ENCODE measurements at places on chromosomes 12 and 14.
A peak's percentile ranks its signal among the peaks of the same experiment; 100 is the strongest.

GRCh38 chr14:67784244-67784823 is 32.1 kb downstream of the ZFYVE26 start:
- no peak for DNase-seq

- DNase-seq = no peak
These were observed 326.0 kb downstream of the RAD51B start for GRCh38 chr14:68145539-68145938.

- no peak for DNase-seq
These were observed 69.5 kb downstream of the NKX2-1 start for GRCh38 chr14:36450550-36450949.

DNA sequence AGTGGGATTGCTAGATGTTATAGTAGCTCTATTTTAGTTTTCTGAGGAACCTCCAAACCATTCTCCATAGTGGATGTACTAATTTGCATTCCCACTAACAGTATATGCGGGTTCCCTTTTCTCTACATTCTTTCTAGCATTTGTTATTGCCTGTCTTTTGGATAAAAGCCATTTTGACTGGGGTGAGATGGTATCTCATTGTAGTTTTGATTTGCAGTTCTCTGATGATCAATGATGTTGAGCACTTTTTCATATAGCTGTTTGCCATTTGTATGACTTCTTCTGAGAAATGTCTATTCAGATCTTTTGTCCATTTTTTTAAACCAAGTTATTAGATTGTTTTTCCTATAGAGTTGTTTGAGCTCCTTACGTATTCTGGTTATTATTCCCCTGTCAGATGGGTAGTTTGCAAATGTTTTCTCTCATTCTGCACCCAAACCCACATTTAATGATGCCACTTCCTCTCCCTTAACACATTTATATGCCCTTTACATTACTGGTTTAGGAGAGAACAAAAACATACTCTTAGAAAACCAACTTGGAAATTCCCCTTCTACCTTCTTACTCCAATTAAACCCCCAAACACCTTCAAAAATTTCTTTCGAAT is 48.2 kb downstream of the NELL2 start:
- no peak for DNase-seq

GRCh38 chr12:38903596-38903995 is 1.8 kb downstream of the CPNE8 start:
- no peak for DNase-seq

DNA sequence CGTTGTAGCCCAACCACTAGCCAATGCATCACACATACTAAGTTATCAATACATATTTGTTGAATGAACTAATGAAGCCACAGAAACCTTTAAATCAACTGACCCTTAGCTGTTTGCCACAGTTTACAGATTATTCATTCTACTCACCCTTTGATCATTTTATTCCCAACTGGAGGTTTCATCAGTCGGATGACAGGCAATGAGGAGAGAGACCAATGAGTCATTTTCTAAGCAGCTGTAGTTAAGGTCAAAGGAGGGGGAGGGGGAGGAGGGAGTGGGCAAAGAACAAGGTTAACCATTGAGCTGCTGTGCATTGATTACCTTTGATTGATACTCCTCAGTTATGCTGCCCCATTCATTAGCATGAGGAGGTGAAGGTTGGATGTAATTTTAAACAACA is 469.5 kb downstream of the VRK1 start:
- no peak for DNase-seq

DNA sequence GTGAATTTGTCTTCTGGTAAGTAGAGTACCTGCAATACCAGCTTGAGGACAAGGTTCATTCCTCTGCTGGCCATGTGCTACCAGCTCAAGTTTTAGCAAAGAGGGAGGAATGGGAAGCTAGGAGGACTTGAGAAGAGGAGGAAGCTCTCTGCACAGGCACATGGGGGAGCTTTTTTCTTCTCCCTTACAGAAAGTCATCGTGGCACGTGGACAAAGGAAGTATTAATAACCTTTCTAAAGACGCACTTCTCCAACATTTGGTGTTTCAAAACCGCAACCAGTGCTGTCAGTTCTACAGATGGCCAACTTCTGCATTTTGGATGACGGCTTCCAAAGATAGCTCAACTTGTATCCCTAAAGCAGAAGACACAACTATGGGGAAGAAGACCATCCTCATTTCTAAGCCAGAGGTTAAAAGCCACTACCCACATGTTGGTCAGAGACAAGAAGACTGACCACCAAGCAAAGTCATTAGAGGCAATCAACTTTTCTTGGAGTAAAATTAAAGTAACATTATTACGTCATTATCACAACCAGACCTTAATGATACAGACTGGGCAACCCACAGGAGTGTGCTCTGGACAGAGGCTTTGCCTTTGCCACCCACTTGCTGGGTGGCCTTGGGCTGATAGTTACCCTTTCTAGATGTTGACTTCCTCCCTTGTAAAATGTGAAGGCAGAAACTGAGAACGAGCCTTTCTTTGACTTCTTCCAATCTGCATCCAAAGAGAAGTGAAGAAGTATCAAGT is 12.3 kb upstream of the TMED10 start:
- no peak for DNase-seq

- no peak for DNase-seq
These were observed 338.8 kb upstream of the SFSWAP start for GRCh38 chr12:131372171-131372475.

DNA sequence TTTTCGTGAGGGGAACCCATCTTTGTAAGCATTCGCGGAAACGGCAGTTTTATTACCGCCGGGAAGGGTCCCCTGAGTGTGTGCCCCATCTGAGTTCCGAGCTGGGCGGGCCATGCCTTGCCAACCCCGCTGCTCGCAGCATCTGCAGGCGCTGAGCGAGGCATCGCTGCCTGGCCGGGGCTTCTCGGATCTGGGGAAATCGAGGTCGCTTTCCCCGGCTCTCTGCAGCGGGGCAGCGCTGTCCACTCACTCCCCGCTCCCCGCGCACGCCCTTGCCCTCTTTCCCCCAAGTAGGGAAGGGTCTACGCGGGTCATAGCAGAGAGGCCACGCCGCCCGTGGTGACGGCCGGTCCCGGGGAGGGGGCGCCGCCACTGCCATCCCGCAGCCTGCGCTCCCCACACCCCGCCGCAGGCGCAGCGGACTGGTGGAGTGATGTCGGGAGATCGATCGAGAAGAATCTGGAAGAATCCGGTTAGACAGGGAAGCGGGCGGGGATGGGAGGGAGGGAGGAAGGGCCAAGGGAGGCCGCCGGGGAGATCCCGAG is 507 bp upstream of the FKBP4 start:
- DNase-seq = peak; percentile 16

- DNase-seq = peak; percentile 42
These were observed 636 bp downstream of the DUSP6 start for GRCh38 chr12:89351489-89352241.

- no peak for DNase-seq
These were observed 54.6 kb downstream of the C12orf56 start for GRCh38 chr12:64335886-64336466.

GRCh38 chr12:40552868-40553267 is 139.4 kb upstream of the CNTN1 start:
- DNase-seq = no peak

GRCh38 chr12:12108441-12109058 is 37.8 kb downstream of the BCL2L14 start:
- no peak for DNase-seq

- DNase-seq = no peak
These were observed 71.8 kb downstream of the DERA start for GRCh38 chr12:15982921-15983320.

DNA sequence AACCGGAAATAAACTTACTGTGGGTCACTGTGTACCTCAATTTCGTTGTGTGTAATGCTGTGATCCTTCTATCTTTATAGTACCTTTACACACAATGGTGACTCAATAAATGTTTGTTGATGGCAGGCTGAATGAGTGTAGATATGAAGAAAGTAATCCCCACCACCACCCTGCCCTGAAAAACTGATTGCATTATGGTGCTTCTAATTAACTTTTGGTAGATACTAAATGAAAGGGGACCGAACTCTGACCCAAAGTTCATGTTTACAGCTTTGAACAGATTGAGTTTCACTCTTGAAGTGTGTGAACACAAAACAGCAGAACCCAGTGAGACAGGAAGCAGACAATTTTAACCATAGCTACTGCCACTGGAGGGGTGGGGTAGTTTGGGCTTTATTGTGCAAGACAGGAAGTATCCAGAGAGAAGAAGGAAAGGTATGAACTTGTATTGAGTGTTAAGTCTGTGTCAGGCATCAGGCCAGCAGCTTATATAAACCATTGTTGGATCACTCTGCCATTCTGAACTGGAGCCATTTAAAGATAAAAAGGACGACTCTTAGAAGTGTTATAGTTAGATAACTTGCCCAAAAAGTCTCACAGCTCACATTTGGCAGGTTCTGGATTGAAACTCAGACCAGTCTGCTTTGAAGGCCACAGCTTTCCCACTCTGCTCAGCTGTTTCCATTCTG is 197.0 kb upstream of the AMIGO2 start:
- DNase-seq = peak; percentile 42

- no peak for DNase-seq
These were observed 237.1 kb downstream of the MED13L start for GRCh38 chr12:116040402-116040801.

DNA sequence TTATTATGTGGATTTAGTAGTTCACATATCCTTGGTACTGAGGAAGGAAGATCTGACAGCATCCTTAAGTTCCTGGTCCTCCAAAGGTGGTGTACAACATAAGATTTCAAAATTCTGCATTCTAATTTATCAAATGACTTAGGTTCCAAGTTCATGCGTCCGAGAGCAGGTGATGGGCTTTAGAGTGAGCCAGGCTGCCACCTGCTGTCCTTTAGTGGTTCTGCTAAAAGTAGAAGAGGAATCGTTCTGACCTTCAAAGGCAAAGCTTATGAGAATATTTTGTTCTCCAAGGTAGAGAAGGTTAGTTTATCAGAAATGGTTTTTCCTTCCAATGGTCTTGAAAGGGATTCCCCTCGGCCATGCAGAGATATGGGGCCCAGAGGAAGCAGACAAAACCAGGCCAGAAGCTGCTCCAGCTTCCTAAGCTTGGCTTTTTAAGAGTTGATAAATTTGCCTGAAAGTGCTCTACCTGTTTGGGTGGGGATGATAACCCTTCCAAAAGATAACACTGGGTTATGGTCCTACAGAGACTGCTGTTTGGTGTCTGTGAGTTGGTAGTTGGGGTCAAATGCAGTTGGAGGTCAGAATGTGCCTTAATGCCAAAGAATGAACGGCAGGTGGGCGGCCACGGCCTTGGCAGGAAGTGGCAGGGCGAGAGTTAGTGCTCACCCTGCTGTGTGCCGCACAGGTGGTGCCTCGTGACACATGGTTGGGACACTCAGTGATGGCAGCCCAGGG is 29.1 kb upstream of the LRTM2 start:
- DNase-seq = peak; percentile 66
